ENCODE measurements at places on chromosomes 1 and 21.
A peak's percentile ranks its signal among the peaks of the same experiment; 100 is the strongest.

GRCh38 chr1:228530086-228530758 is 43.0 kb downstream of the RNF187 start:
- no peak for DNase-seq

DNA sequence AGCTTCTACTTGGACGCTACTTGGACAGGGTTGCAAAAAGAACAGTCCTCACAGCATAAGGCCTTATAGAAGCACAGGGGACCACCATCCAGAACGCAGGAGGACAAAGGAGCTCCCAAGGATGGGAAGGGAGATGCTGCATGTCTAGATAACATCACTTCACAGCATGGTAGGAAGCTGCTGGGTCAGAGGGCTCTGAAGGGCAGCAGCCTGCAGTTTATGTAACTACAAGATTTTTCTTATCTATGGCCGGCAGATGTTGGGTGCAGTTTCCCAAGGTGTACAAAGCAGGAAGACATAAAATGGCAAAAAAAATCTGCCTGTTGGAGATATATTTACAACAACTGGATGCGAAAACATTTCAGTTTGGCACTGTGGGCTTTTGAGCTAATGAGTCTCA is 45.3 kb upstream of the SLC5A9 start:
- no peak for DNase-seq

DNA sequence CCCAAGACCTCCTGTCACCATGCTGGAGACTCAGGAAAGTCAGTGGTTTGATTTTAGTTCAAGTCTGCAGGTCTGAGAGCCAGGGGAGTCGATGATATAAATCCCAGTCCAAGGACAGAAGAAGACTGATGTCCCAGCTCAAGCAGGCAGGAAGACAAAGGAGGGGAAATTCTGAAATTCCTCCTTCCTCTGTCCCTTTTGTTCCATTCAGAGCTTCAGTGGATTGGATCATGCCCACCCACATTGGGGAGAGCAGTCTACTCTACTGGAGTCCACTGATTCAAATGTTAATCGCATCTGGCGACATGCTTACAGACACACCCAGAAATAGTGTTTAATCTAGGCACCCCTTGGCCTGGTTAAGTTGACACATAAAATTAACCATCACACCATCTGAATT is 7.2 kb upstream of the ADAMTS1 start:
- DNase-seq = no peak

DNA sequence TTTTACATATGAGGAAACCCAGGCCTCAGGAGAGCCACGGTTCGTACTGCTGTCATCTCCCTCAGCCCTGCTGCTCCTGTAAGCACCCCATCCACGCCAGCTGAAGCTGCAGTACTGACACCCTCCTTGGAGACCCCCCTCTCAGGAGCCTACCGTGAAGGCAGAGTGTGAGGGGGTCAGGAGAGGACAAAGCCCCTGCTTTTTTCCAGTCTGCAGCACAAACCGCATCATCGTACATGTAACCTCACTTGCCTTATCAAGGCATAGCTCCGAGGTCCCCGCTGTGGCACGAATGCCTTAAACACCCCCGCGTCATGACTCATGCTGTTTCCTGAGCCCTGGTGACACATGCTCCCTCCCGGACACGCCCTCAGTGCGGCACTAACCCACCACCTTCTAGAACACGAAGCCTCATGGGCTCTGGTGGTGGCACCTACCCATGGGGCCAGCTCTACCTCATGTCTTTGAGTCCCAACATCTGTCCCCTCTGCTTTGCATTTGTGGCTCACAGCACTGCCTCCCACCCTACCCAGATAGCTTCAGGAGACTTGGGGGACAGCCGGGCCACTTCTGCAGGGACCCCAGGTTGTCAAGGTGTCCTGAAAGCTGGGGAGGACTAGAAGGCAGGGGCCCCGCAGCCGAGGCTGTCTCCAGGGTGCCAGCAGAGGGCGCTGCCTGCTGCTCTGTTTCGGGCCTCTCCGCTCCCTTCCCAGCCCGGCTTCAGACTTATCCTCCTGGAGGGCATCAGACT is 4.9 kb downstream of the SH3BGRL3 start:
- peak; percentile 97 for DNase-seq

GRCh38 chr1:155681776-155682175 is 6.8 kb downstream of the YY1AP1 start:
- DNase-seq = no peak

DNA sequence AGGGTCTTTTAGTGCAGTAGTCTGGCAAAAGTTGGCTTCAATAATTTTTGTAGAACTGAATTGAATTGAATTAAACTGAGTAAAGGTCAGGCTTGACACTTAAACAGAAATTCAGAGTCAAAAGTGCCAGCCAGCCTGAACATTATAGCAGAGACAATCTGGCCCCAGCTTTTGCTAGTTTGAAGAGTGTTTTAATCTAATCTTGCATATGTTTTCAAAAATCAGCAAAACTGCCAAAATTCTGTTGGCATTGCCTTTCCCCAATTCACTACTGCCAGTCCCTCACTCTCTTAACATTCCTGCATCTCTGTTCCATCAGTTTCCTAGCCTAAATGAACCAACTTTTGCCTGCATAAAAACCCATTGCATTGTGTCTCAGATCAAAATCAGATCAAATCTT is 403.8 kb downstream of the NUF2 start:
- DNase-seq = no peak

DNA sequence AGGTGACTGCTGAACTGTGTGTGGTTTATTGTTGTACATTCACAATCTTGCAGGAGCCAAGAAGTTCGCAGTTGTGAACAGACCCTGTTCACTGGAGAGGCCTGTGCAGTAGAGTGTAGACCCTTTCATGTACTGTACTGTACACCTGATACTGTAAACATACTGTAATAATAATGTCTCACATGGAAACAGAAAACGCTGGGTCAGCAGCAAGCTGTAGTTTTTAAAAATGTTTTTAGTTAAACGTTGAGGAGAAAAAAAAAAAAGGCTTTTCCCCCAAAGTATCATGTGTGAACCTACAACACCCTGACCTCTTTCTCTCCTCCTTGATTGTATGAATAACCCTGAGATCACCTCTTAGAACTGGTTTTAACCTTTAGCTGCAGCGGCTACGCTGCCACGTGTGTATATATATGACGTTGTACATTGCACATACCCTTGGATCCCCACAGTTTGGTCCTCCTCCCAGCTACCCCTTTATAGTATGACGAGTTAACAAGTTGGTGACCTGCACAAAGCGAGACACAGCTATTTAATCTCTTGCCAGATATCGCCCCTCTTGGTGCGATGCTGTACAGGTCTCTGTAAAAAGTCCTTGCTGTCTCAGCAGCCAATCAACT is 6.4 kb upstream of the PIGV start:
- DNase-seq = no peak

DNA sequence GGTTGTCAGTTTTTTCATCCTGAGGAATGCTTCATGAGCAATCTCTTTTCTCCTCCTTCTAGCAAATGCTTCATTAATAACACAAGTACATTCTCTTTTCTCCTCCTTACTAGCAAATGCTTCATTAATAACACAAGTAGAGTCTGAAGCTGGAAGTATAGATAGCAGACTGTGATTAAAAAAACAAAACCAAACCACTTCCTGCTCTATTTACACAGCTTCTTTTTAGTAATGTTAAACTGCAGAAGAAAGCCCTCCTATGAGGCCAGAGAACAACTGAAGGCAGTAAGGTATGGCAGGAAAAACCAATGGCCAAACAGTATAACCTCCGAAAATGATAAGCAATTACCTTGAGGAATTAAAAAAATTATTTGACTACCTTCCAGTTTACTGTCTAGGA is 90.1 kb downstream of the ZSWIM5 start:
- no peak for DNase-seq

DNA sequence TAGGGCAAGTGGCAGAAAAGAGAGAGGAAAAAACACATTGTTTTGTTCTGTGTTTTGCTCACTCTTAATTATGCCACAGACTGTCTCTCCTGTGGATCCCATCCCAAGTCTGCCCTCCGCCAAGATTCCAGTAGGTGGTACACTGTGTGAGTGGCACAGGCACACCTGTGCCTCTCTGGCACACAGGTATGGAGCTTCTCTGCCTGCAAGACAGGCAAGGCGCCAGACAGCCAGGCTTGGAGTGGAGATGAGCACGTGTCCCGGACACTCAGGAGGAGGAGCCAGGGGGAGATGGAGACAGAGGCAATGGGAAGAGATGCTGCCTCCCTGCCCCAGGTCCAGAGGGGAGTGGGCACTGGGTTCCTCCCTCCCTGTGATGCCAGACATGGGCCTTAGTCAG is 6.5 kb upstream of the GRIK3 start:
- DNase-seq = no peak
